NCI-H2029 (cell line): ENCODE measurements at places on chromosomes 6 and 20.

- no peak for DNase-seq
Observed at GRCh38 chr20:56359212-56360132, 698 bp downstream of the FAM210B start.

DNA sequence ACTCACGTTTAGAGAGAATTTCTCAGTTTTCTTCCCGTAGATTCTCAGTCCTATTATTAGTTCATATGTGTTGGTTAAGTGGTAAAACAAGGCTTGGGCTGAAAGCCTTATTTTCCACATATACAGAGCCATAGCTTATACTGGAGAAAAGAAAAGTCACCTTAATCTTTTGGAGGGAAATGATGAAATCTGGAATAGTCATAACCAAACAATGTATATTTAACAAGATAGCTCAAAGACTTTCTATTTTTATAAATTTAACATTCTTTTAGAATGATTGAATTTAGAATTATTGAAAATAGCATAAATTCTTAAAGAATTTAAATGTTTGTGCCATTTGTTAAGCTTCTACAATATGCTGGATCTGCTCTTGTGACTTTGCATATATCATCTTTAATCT, 85.8 kb downstream of the CDKAL1 start:
- DNase-seq = no peak

DNA sequence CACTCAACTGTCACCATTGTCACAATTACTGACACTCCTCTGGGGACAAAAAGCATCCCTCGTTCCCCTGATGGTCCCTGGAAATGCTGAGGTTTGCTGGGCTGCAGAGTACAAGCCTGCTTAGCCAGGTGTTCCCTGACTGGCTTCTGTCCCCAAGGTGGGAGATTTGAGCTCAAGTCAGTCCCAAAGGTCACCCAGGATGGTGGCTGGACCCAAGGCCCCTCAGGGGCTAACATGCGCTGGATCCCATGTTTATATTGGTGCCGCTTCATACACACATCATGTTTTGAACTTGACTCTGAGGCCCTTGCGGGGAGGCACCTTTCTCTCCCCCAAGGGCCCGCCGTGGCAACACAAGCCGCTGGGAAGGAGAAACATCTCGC, 44.2 kb downstream of the PMEPA1 start:
- DNase-seq = no peak

GRCh38 chr20:24418731-24419130, 50.7 kb upstream of the SYNDIG1 start:
- no peak for DNase-seq

DNA sequence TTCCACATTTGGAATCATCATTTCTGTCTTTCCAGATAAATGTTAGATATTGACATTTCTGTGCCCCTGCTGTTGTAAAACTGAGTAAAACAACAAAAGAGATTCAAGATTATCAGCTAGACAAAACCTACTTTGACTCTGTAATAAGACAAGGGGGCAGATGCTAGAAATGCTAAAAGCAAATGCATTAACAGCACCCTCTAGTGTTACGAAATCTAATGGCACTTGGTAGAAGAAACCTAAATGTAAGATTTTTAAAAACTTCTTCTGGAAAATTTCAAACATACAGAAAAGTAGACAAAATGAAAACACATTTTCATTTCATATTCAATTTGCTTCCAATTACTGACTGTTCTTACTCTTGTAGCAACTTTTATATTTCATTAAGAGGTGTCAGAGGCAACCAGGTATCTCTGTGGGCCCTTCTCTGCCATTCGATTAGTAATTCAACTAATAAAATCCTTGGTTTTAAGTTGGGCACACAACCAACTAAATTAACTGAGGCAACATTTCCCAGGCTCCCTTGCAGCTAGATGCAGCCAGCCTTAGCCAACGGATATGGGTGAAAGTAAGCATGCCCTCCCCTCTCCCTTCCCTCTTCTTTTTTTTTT, 45.0 kb downstream of the SLC23A2 start:
- DNase-seq = peak; percentile 54

DNA sequence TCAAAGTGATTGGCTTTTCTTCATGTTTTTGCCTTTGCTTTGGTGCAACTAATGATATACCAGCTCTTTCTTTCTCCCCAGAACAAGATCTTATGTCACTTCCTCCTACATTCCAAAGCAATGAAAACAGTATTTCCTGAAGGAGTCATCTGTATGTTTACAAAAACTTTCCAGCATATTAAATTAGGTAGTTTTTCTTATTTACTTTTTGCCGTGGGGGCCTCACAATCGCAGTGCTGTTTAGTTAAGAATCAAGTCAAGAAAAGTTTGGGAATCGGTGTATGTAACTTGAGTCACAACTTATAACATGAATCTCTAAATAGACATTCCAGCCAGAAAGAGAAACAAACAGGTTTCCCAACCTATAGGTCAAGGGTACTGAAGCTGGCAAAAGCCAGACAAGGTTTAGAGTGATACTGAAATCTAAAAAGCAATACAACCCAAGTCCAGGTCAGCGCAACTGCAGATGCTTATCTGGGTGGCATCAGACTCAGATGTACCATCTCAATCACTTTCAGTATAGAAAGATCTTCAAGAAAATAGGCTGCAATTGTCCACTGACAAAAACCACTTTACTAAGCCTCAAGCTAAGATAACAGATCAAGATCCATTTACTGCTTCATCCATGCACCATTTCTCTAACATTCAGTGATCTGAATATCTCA, 63.6 kb downstream of the IPCEF1 start:
- DNase-seq = no peak

DNA sequence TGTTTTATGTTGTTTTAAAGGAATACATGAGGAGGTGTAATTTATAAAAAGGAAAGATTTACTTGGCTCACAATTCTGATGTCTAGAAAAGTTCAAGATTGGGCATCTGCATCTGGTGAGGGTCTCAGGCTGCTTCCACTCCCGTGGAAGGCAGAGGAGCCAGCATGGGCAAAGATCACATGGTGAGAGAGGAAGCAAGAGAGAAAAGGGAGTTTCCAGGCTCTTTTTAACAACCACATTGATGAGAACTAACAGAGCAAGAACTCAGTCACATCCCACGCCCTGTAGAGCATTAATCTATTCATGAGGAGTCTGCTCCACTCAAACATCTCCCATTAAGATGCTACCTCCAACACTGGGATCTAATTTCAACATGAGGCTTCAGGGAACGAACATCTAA, 1666.3 kb downstream of the HACE1 start:
- DNase-seq = no peak

DNA sequence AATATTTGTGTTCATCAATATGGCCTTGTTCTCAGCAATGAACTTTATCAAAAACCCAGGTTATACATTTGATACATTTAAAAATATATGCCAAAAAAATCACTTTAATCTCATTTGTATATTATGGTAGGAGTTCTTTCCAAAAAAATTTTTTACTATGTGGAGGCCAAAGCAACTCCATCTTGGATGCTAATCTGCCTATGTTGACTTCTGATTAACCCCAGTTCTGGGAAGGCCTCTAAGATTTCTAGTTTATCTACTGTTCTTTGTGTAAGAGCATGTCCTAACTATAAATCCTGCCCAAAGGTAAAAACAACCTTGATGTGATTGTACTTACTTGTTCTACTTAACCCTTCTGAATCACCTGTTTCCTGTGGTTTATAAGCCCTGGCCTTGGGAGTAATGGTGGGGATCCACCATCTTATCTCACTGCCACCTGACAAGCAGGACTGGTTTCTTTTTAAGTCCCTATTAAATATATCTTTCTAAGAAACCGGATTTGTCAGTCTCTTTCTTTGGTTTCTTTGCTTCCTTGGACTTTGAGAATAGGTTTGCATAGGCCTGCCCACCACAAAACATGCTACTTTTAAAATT, 46.7 kb downstream of the RNGTT start:
- DNase-seq = no peak

- DNase-seq = no peak
Observed at GRCh38 chr6:75397656-75398465, 95.7 kb downstream of the FILIP1 start.

- DNase-seq = no peak
Observed at GRCh38 chr20:24060851-24061590, 72.4 kb upstream of the GGTLC1 start.

- peak; percentile 70 for DNase-seq
Observed at GRCh38 chr20:37519508-37520418, 1.3 kb upstream of the NNAT start.

- DNase-seq = no peak
Observed at GRCh38 chr6:7833751-7834070, 76.9 kb downstream of the TXNDC5 start.
